ENCODE measurements at places on chromosomes 6 and 20. TPM values are rescaled to one million over a fixed set of nuclear protein-coding genes. Genes with fewer than 3 reads are reported as not detected.

Gene POU5F1
- total RNA-seq, result not detected

Gene SYCP2L
- not detected for total RNA-seq

Gene SLC35D3
- total RNA-seq, result not detected

Gene GATA5
- total RNA-seq, result 0.40 TPM

Gene TNFAIP3
- 3.9 TPM for total RNA-seq

Gene SIRPD
- not detected for total RNA-seq

Gene CD40
- 19.2 TPM for total RNA-seq

Gene FAM83D
- total RNA-seq, result 33.8 TPM

Gene CD24
- total RNA-seq, result 1.7 TPM

Gene PAQR8
- total RNA-seq, result 18.9 TPM

Gene EBF4
- total RNA-seq, result 1.0 TPM

Gene NR2E1
- total RNA-seq, result not detected

Gene SEMG1
- total RNA-seq, result not detected

Gene SLC22A23
- total RNA-seq, result 5.8 TPM

Gene BCAS1
- not detected for total RNA-seq

Gene PTCHD4
- total RNA-seq, result 3.2 TPM

Gene BNIP5
- total RNA-seq, result not detected

Gene SLC22A2
- total RNA-seq, result not detected

Gene SUMO4
- total RNA-seq, result 5.5 TPM

Gene BFSP1
- total RNA-seq, result 2.3 TPM

Gene ARMC2
- 2.3 TPM for total RNA-seq

Gene CCN6
- total RNA-seq, result not detected

Gene MATN4
- not detected for total RNA-seq

Gene RIMS4
- total RNA-seq, result not detected

Gene MYH7B
- not detected for total RNA-seq

Gene POU3F2
- total RNA-seq, result not detected

Gene TCF19
- total RNA-seq, result 30.3 TPM

Gene E2F1
- total RNA-seq, result 10.1 TPM

Gene HLA-DRA
- total RNA-seq, result not detected

Gene LBP
- under 0.01 TPM for total RNA-seq

Gene PLG
- not detected for total RNA-seq

Gene SALL4
- total RNA-seq, result 0.14 TPM

Gene IL17A
- total RNA-seq, result not detected

Gene CALHM5
- 9.3 TPM for total RNA-seq

Gene DZANK1
- 0.93 TPM for total RNA-seq

Gene HUS1B
- 3.2 TPM for total RNA-seq

Gene BLTP3A
- 11.8 TPM for total RNA-seq

Gene KCNK17
- not detected for total RNA-seq

Gene MYL9
- total RNA-seq, result 2.0 TPM

Gene AKIRIN2
- total RNA-seq, result 30.1 TPM

Gene SOBP
- total RNA-seq, result 6.0 TPM

Gene PYGB
- total RNA-seq, result 76.3 TPM

Gene SLC35B3
- total RNA-seq, result 21.3 TPM

Gene ARFRP1
- 25.3 TPM for total RNA-seq

Gene OPRM1
- not detected for total RNA-seq

Gene MLIP
- 24.1 TPM for total RNA-seq

Gene HLA-A
- total RNA-seq, result 166 TPM

Gene RWDD2A
- total RNA-seq, result 4.3 TPM

Gene KCNQ2
- total RNA-seq, result not detected

Gene NKX2-4
- not detected for total RNA-seq

Gene TMC2
- not detected for total RNA-seq

Gene CFAP61
- total RNA-seq, result not detected
